ENCODE measurements at places on chromosomes 1 and 21.

DNA sequence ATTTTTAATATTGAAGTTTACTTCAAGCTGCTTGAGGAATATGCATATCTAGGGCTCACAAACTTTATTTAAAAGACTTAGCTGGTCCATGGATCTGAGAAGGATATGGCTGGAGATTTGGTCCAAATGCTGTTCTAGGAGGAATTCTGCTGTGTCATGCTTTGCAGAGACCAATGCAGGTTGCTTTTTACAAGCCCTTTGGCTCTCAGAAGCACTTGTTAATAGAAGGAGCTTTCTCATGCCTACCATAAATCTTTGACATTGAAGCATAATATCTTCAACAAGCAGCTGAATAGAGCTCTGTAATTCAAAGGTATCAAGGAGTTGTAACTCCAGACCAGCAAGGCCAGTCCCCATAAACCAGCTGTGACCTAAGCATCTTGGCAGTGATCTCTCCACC is 299.1 kb downstream of the HHAT start:
- DNase-seq = no peak

DNA sequence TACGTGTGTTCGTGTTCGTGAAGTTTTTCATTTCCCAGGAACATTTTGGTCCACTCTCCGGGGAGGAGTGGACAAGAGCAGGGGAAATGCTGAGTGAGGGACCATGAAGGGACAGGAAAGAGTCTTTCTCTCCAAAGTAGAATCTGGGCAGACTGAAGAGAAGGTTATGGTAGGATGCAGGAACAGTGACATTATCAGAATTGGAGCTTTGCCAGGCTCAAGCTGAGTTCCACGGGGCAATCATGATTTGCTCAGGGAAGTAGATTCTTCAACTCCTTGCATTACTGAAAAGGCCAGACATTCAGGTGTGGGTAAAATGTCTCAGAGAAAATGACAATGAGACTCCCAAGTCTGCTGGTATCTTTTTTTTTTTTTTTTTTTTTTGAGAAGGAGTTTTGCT is 16.6 kb downstream of the ATP1A4 start:
- DNase-seq = no peak

DNA sequence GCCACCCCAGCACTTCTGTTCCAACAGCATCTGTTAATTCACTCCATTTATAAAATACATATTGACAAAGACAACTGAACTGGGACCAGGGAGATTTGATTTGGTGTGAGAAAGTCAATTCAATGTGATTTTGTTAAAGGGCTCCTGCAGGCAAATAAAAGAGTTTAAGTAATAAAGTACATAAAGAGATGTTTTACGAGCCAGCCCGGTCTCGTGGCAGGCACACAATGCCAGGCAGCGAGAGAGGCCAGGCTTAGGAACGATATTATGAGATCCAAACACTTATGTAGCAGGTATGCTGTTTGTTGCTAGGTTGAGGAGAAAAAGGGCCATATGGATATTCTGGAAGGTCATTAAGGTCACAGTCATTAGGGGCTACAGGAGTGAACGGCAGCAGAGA is 227.1 kb downstream of the KCTD3 start:
- DNase-seq = no peak

DNA sequence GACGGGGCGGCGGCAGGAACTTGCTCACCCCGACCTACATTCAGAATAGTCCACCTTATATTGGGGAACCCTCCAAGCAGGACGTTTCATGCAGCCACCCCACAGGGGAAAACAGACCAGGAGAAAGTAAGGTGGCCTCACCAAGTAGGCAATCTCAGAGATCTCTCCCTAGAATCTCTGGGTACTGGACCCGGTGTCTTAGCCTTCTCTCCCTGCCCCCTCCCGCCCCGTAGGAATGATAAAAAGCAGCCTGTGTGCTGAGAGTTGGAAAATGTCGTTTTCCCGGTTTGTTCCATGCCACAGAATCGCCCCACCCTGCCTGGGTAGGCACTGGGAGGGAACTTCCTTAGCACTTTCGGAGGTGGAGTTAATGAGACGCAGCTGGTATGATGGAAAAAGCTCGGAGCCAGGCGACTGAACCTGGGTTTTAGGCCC is 789 bp upstream of the PTPN14 start:
- peak; percentile 34 for DNase-seq

GRCh38 chr1:241627453-241628259 is 12.5 kb downstream of the CHML start:
- peak; percentile 43 for DNase-seq

- DNase-seq = no peak
These were observed 30.6 kb downstream of the ZC3H11B start for GRCh38 chr1:219582296-219582695.

DNA sequence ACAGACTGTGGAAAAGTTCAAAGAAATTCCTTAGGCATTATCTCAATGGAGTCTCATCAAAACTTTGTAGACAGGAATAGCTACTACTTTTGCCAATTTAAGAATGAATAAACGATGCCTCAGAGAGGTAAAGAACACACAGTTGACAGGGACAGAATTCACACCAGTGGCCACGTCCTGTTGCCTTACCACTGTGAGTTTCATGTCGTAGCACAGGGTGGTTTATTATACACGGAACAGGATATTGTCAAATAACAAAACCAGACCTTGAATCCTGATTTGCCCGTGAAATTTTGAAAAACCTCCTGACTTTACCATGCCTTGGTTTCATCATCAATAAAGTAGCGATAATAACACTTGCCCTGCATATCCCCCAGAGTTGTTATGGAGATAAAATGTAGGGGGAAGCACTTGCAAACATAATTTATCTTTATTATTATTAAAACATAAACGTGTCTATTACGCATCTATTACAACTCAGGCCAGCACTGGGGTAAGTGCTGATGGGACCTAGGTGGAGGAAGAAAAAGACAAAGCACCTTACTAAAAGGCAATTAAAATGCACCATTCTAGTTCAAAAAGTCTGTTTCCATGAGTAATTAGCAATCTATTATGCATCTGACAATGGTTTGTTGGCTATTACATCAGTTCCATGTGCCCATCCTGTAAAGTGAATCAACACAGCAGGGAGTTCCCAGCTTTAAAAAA is 408.1 kb upstream of the RUNX1 start:
- DNase-seq = no peak

DNA sequence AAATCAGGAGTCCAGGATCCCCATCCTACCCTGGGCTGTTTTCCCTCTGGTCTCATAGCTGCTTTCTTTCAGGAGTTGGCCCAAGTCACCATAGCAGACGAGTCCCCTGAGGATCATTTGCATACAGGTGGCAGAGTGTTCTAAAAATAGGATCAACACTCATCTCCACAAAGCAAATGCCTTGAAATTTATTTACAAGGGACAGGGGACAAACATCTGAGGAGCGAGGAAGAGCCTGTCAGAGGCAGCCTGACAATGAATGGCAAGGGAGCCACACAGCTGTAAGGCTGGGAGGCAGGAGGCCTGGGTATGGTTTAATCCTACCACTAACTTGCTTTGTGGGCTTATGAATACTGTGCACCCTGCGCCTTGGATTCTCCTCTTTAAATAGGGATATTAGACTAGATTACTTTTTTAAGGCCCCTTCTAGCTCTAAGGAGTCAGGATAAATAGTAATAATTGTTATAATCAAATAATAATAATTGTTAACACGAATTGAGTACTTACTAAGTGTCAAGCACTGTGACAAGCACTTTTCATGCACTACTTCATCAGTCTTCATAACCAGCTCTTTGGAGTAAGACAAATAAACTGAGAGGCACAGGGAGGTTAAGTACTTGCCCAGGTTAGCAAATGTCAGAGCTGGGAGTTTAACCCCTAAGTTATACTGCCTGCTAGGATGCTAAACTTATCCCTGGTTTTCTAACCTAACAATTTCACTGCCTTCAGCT is 34.5 kb downstream of the RAB3B start:
- DNase-seq = no peak

DNA sequence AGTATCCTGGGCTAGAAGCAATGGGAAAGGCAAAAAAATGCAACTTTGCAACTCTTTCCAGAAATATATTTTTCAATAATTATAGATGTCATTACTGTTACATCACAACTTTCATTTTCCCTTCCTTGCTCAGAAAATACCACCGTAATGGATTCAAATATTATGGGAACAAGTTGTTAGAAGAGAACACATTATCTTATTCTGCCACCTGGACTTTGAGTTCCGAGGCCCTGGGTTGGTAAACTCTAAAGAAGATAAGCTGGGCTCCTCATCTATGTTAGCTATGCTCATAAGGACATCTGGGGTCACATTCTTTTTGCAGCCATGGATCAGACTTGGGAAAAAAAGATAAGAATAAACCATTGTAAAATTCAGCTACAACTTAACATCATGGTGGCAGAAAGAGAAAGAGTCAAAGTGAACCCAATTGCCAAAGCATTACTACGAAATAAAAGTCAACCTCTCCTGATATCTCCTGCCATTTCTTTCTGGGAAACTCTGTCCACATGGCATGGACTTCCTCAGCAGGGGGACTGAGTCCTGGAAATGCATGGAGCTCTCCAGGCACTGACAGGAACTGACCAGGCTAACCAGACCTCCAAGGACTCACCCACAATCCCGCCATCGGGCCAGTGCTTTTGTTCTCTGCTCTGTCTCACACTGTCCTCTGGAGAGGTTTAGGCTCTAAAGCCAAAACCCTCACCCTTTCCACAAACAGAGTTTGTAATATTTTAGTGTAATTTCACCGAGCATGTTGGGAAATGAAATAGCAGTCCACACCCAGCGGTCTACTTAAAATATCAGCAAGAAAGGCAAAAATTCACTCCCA is 499.1 kb upstream of the RUNX1 start:
- DNase-seq = no peak

GRCh38 chr1:226949401-226949800 is 9.3 kb downstream of the COQ8A start:
- DNase-seq = no peak

GRCh38 chr1:38025233-38025632 is 12.7 kb downstream of the UTP11 start:
- DNase-seq = no peak

DNA sequence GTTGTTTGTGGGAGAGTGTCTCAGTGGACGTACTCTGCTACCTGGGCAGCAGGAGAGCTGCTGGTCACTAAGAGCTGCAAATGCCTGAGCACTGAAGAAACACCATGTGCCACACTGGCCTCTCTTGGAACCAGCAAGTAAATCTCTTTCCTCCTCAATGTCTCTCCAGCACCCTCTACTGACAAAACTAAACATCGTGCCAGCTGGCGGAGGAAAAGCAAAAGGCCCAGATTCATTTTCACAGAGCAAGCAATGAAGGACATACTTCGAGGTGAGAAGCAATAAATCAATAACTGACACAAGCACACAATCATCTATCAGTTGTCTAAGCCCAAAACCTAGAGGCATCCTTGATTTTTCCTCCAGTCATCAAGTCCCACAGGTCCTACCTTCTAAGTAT is 78.1 kb downstream of the RERE start:
- DNase-seq = no peak

- no peak for DNase-seq
These were observed 214.4 kb downstream of the NRIP1 start for GRCh38 chr21:14850394-14850793.

- DNase-seq = no peak
These were observed 4.4 kb upstream of the CAPN2 start for GRCh38 chr1:223708001-223708359.

DNA sequence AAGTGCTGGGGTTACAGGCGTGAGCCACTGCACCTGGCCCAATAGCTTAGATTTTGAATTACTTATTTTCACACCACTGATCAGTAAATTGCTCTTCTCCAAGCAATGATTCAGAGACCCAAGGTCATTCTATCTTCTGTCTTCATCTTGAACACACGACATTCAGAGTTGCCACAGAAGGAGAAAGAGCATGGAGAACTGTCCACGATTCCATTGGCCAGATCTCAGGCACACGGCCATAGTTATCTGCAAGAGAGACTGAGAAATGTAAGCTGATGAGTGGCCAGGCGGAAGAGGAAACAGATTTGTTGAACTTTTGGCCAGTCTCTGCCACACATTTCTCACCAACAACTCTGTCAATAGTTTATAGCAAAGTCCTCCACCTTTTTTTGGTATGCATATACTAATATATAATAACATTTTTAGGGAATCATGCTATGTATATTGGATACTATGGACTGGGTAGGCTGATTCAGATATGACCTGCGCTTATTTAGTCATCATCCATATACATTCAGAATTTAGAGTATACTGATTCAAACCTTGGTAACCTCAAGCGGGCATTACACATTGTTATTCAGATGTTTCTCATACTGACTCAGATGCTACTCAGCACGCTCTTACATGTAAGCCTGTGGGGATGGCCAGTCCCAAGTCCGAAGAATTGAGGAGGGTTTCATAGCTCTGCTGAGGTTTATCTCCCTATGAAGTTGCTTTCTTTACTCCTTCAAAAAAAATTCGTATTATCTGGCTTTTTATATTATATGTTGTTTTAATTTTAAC is 25.5 kb upstream of the CAP1 start:
- DNase-seq = no peak

GRCh38 chr1:113325022-113325421 is 65.3 kb upstream of the MAGI3 start:
- DNase-seq = no peak

DNA sequence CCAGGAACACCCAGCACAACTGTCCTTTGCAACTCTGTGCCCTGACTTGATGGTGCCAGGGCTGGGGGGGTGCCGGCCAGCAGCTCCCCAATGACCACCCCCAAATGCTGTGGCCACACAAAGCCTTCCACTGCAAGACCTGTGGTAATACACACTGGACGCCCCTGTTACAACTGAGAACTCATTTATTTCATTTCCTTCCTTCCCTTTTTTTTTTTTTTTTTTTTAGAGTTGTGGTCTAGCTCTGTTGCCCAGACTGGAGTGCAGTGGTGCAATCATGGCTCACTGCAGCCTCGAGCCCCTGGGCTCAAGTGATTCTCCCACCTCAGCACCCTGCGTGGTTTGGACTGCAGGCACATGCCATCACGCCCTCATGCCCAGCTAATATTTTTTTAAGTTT is 25.2 kb downstream of the TP73 start:
- no peak for DNase-seq

- DNase-seq = no peak
These were observed 67.3 kb downstream of the LAMC1 start for GRCh38 chr1:183090391-183091006.

DNA sequence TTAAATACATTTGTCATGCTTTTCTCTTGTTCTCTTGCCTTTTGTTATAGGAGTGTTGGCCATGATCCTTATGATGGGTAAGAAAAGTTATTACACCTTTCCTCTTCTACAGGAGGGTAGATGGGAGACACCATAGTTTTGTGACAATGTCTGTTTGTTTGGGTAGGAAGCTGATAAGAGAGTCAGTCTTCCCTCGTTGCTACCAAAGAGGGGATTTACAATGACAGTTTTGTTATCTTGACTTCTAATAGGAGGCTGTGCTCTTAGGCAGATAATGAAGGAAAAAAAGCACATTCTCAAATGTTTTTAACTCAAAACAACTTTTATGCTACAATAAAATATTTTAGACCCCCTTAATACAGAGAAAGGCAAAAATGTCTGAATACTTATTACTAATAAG is 48.0 kb upstream of the WLS start:
- no peak for DNase-seq

- DNase-seq = no peak
These were observed 93.4 kb downstream of the BCAR3 start for GRCh38 chr1:93588206-93588605.

Data from GM13977 (cell line).